Activated T-helper 2 cell treated with anti-CD3 and anti-CD28 coated beads, Interferon-gamma antibody, Interleukin-2, Interleukin-4, amounts not matched to agents 10 μg/mL and 5 μg/mL and 100 μg/mL, durations not matched to agents 14 hours and 24 hours and 36 hours (primary cell): ENCODE measurements at places on chromosomes 5 and 9.

DNA sequence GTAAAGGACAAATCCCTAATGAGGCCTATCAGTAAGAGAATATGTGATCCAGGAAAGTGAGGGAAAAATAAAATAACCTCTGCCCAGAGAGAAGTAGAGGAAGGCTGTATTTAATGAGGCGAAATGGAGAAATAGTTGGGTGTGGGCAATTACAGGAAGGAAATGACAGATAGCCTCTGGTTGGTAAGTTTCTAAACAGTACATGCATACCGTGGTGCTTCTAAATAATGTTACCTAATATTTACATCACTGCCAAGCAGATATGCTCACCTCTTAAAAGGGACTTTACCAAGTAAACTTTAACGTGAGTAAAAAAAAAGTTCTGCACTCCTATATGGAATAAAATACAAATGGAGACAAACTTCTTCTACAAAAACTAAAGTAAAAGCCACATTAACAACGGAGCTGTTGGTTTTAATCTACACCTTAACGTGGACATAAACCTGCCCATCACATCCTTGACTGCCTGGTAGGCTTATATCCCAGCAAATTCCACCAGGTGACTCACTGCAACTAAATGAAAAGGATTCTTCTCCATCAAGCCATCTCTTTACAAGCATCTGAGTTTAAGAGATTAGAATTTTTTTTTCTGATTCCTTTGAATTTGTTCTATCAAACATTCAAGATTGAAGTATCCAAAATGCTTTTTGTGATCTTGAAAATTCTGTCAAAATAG, 12.4 kb downstream of the NFIL3 start:
- no peaks in the 10 kb centered on the region for H3K27me3 ChIP-seq
- peak overlapping the region; percentile 33 for H3K27ac ChIP-seq
- no peak overlapping the region for H3K4me3 ChIP-seq
- H3K4me1 ChIP-seq = peaks cover 62% of the 10 kb centered on the region

GRCh38 chr5:112475747-112476365, 56.8 kb upstream of the EPB41L4A start:
- H3K27me3 ChIP-seq = peaks cover 3% of the 10 kb centered on the region
- H3K4me3 ChIP-seq = no peak overlapping the region
- no peaks in the 10 kb centered on the region for H3K4me1 ChIP-seq
- DNase-seq = no peak
- no peak overlapping the region for H3K27ac ChIP-seq

GRCh38 chr5:153797484-153797883, 241.2 kb downstream of the FAM114A2 start:
- H3K4me1 ChIP-seq = no peaks in the 10 kb centered on the region
- no peak overlapping the region for H3K4me3 ChIP-seq
- H3K27me3 ChIP-seq = no peaks in the 10 kb centered on the region
- H3K27ac ChIP-seq = no peak overlapping the region

- H3K27ac ChIP-seq = no peak overlapping the region
- no peak for DNase-seq
- H3K4me1 ChIP-seq = peaks cover 2% of the 10 kb centered on the region
- H3K4me3 ChIP-seq = no peak overlapping the region
These were observed 124.9 kb upstream of the ZNF608 start for GRCh38 chr5:124871303-124871702.

GRCh38 chr5:171801-172331, 19.4 kb upstream of the LRRC14B start:
- H3K4me3 ChIP-seq = no peak overlapping the region
- no peaks in the 10 kb centered on the region for H3K4me1 ChIP-seq
- no peak overlapping the region for H3K27ac ChIP-seq
- DNase-seq = no peak
- H3K27me3 ChIP-seq = no peaks in the 10 kb centered on the region
- H3K36me3 ChIP-seq = no peaks in the 10 kb centered on the region

- H3K36me3 ChIP-seq = peaks cover 32% of the 10 kb centered on the region
- no peak for DNase-seq
- peaks cover 84% of the 10 kb centered on the region for H3K4me1 ChIP-seq
These were observed 21.8 kb downstream of the IRF1 start for GRCh38 chr5:132468656-132469379.

DNA sequence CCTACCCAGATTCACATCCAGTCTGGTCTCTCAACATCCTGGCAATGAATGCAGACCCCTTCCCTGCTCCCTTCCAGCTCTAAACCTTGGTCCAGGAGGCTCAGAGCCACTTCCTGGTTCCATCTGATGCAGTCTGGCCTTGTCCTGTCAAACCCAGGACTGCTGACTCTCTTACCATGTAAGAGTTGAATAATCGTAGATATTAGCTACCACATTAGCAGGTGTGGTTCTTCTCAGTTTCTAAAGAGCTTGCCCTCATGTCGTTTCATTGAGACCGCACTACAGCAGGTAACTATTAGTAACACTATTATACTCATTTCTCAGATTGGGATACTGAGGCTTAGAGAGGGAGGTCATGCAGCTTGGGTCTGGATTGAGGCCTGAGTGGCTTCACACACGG, 133.3 kb downstream of the BOD1 start:
- no peak overlapping the region for H3K27ac ChIP-seq
- H3K4me3 ChIP-seq = no peak overlapping the region
- DNase-seq = no peak
- no peaks in the 10 kb centered on the region for H3K36me3 ChIP-seq

DNA sequence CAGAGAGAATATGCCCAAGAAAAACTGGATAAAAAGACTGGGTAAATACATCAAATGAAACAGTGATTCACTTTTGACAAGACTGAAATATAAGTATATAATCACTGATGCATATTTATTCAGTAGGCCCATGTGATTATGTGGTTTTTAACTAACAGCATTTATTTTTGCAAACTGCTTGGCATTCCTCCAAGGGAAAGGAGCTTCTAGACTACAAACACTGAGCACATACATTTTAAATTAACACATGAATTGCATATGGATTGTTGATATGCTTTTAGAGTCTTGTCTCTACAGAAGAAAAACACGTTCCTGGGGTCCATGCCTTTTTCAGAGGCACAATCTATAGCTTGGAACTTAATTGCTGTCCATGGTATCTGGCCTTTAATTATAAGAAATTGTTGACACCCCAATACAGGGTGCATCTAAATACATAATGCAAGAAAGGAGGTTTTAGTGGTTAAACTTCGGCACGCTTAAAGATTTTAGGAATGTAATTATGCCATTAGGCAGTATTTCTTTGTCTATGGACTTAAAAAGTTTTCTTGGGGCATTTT, 6.9 kb upstream of the MEIKIN start:
- peaks cover 10% of the 10 kb centered on the region for H3K4me1 ChIP-seq
- H3K27me3 ChIP-seq = peaks cover 9% of the 10 kb centered on the region
- no peak for DNase-seq
- peaks cover 5% of the 10 kb centered on the region for H3K36me3 ChIP-seq
- H3K4me3 ChIP-seq = no peak overlapping the region
- no peak overlapping the region for H3K27ac ChIP-seq

DNA sequence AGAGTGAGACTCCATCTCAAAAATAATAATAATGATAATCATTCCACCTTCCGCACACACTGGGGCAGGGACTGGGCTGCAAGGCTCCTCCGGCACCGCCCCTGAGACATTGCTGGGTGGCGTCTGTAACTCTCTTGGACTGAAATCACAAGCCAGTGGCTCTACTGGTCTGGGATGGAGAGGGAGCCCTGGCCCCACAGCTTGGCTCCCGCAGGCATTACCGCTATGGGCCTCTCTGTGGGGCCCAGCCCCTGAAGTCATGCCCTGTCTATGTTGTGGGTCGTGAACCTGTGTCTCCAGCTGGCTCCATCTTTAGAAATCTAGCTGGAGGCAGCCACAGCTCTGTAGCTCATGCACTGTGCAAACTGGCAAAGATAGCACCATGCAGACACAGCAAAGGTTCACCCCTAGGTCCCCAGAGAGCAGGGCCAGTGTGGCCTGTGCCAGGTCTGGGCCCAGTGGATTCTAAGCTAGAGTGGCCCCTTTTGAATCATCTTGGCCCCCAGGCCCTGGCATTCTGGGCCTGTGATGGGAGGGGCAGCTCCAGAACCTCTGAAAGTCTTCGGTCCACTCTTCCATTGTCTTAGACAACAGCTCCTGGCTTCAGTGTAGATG, 36.1 kb upstream of the COL5A1 start:
- no peaks in the 10 kb centered on the region for H3K4me1 ChIP-seq
- no peaks in the 10 kb centered on the region for H3K27me3 ChIP-seq
- DNase-seq = peak; percentile 1
- no peak overlapping the region for H3K27ac ChIP-seq
- no peaks in the 10 kb centered on the region for H3K36me3 ChIP-seq
- no peak overlapping the region for H3K4me3 ChIP-seq

GRCh38 chr9:68706363-68707201, 1.5 kb downstream of the PIP5K1B start:
- H3K36me3 ChIP-seq = peaks cover 57% of the 10 kb centered on the region
- H3K27ac ChIP-seq = peak overlapping the region; percentile 67
- peak overlapping the region; percentile 86 for H3K4me3 ChIP-seq
- H3K4me1 ChIP-seq = peaks cover 61% of the 10 kb centered on the region
- no peak for DNase-seq
- H3K27me3 ChIP-seq = peaks cover 30% of the 10 kb centered on the region

DNA sequence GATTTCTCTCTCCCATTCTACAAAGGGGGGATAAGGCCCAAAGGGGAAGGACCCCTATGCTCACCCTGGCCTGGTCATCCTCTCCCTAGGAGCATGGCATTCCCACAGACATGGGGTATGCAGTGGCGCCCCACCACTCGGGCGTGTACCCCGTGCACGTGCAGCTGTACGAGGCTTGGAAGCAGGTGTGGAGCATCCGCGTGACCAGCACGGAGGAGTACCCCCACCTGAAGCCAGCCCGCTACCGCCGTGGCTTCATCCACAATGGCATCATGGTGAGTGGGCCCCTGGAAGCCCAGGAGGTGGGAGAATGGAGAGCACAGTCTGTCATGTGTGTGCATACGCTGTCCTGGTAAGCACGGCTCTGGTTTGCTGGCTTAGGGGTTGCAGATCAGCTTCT, 27.7 kb downstream of the NDST1 start:
- no peaks in the 10 kb centered on the region for H3K4me1 ChIP-seq
- DNase-seq = no peak
- no peak overlapping the region for H3K27ac ChIP-seq

DNA sequence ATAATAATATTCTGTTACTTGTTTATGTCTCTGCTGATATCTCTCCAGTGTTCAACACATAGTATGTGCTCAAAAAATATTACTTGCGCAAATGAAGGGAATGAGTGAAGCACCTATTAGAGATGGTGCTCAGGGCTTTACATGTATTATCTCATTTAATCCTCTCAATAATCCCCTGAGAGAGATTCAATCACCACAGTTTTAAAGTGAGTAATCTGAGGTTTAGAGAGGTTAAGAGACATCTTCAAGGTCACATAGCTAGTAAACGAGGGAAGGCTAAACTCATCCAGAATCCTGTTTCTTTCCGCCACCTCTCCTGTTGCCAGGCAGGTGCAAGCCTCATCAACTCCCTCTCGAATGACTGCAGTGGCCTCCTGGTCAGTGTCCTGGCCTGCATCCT, 82.0 kb downstream of the UGCG start:
- H3K27ac ChIP-seq = no peak overlapping the region
- H3K4me3 ChIP-seq = no peak overlapping the region
- H3K4me1 ChIP-seq = peaks cover 5% of the 10 kb centered on the region

GRCh38 chr5:612498-613424, 621 bp downstream of the CEP72 start:
- no peak for DNase-seq
- H3K27me3 ChIP-seq = no peaks in the 10 kb centered on the region
- H3K36me3 ChIP-seq = peaks cover 40% of the 10 kb centered on the region

GRCh38 chr5:32258424-32258823, 54.3 kb downstream of the MTMR12 start:
- no peaks in the 10 kb centered on the region for H3K27me3 ChIP-seq
- DNase-seq = no peak
- H3K4me3 ChIP-seq = no peak overlapping the region
- no peak overlapping the region for H3K27ac ChIP-seq
- H3K4me1 ChIP-seq = peaks cover 13% of the 10 kb centered on the region

DNA sequence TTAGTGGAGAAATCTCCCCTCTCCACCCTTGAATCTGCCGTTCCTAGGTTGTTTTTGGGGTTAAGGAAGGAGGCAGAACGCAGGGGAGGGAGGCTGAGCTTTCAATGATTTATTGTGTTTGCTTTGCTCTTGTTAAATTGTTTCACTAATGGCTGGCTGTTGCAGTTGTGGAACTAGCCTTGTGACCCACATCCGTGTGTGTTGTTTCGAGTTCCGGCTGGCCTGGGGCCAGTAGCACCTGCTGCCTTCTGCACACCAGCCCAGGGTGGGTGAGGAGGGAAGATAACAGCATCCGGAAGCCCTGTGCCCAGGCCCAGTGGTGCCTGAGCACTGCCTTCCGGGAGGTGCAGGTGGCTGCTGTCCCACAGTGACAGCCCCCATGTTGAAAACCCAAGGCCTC, 3.6 kb downstream of the ERGIC1 start:
- H3K27ac ChIP-seq = no peak overlapping the region
- H3K36me3 ChIP-seq = peaks cover 2% of the 10 kb centered on the region
- H3K4me1 ChIP-seq = peaks cover 31% of the 10 kb centered on the region
- no peaks in the 10 kb centered on the region for H3K27me3 ChIP-seq

- H3K4me3 ChIP-seq = no peak overlapping the region
- H3K36me3 ChIP-seq = no peaks in the 10 kb centered on the region
- no peak overlapping the region for H3K27ac ChIP-seq
- peaks cover 3% of the 10 kb centered on the region for H3K4me1 ChIP-seq
- peaks cover 5% of the 10 kb centered on the region for H3K27me3 ChIP-seq
- no peak for DNase-seq
These were observed 85.7 kb downstream of the AMBP start for GRCh38 chr9:113992276-113992951.

- peaks cover 17% of the 10 kb centered on the region for H3K36me3 ChIP-seq
- H3K4me3 ChIP-seq = peak overlapping the region; percentile 5
- peak; percentile 74 for DNase-seq
- H3K4me1 ChIP-seq = peaks cover 49% of the 10 kb centered on the region
- H3K27ac ChIP-seq = peak overlapping the region; percentile 60
These were observed 13.7 kb downstream of the GLRX start for GRCh38 chr5:95808686-95809413.

DNA sequence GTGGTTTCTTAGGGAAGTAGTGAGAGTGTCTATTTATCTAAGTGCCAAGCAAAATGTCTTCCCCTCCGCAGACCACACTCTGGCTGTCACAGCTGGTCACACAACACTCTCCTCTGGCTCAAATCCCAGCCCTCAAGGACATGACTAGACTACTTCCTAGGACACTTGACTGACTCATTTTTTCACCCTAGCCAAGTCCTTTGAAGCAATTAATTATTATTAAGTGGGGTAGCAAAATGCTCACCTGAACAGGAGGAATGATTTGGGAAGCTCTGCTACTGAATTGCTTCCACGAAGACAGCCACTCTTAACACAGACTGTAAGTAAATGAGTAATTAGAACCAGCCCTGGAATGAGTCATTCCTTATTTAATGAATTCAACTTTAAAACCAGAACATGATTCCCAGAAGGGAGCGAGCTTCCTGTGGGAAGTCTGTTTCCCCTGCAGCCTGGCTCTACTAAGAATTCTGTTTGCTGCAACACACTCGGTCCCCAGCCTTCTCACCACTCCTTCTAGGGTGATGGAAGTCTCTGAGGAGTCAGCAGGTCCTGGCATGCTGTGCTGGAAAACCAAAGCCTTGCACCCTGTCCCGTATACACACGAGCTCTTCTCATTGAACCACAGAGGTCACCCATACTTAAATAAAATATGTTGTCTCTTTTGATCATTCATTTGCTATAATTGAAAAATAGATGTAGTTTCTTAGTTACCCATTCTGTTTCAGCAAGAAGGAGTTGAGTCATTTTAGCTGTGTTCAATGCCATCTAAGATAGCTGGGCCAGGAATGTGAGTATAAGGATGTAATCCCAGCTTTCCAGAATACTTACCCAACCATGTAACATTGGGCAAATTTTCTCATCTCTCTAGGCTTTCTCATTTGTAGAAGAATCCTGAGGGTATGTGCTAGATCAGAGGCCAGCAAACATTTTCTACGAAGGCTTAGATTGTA, 218.6 kb upstream of the RASEF start:
- DNase-seq = no peak
- no peak overlapping the region for H3K27ac ChIP-seq
- H3K36me3 ChIP-seq = no peaks in the 10 kb centered on the region
